ENCODE measurements at places on chromosomes 7 and 10. TPM values are rescaled to one million over a fixed set of nuclear protein-coding genes. Genes with fewer than 3 reads are reported as not detected.

- DNase-seq, result no peak
Observed at GRCh38 chr10:78545756-78546155, 512.1 kb downstream of the RPS24 start.

DNA sequence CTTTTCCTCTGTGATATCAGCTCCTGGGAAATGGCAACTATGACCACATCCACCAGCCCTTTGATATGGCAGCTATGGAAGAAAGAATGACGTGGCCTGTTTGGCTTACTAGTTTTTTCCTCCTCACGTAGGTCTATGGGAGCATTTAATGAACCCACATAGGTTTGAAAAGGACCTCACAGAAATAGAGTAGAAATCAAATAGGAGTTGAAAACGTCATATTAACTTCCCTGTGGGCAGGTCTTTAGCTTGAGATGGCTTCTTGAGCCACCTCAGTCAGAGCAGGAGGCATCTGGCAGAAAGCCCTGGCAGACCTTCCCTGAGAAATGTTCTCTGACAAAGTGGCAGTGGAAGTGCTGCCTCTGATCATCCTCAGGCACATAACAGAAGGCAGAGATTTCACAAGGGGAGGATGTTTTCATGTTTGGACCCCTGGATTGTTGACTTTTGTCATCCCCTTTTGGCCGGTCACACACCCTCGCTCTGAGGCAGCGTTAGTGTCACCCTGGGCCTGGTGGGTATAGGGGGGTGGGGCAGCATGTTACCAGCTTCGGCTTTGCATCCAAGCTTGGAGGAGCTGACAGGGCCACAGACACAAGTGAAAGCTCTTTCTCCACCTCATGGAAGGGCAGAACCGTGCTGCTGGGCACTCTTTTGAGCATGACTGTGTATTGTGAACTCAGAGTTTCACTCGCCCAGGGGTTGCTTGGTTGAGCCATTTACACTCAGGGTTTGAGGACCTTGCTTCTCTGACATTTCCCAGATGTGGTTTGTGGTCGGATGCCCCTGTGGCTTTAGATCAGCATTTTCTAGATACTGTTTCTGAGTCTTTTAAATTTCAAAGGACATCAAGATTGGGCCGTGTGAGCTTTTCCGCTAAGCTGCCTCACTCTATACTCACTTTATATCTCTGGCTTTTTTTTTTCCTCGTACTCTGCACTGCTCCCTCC is 184.2 kb downstream of the STK31 start:
- no peak for DNase-seq

Gene WDFY4
- 1.2 TPM for total RNA-seq

DNA sequence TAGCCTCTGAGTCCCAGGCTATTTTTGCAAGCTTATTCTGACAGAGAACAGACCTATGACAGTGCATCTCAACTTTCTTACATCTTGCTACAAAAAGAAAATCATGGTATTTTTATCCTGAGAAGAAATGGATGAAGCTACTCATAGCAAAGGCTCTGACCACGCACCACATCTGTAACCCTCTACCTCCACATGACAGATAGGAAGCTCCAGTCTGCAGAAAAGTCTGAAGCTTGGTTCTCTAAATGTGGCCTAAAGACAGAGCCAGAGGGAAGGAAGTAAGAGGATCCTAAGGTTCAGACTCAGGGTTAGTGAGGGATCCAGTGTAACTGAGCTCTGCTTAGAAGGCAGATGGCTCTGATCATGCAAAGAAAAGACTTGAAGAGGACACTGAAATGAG is 58.4 kb upstream of the ABCB5 start:
- DNase-seq, result no peak

- DNase-seq, result no peak
Observed at GRCh38 chr10:110530131-110530831, 32.6 kb downstream of the DUSP5 start.

DNA sequence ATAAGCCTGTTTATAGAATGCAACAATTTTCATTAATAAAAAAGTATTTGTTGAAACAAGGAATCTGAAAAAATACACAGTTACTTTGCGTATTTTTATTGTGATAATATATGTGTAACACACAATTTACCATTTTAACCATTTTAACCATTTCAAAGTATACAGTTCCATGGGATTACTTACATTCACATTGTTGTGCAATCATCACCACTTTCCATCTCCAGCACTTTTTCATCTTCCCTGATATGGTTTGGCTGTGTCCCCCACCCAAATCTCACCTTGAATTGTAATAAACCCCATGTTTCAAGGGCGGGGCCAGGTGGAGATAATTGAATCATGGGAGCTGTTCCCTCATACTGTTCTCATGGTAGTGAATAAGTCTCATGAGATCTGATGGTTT is 61.3 kb upstream of the GLCCI1 start:
- no peak for DNase-seq

GRCh38 chr10:87652261-87652660 is 7.4 kb upstream of the PAPSS2 start:
- no peak for DNase-seq

Gene WNT2
- 14.8 TPM for total RNA-seq

Gene AUTS2
- total RNA-seq, result 28.6 TPM

DNA sequence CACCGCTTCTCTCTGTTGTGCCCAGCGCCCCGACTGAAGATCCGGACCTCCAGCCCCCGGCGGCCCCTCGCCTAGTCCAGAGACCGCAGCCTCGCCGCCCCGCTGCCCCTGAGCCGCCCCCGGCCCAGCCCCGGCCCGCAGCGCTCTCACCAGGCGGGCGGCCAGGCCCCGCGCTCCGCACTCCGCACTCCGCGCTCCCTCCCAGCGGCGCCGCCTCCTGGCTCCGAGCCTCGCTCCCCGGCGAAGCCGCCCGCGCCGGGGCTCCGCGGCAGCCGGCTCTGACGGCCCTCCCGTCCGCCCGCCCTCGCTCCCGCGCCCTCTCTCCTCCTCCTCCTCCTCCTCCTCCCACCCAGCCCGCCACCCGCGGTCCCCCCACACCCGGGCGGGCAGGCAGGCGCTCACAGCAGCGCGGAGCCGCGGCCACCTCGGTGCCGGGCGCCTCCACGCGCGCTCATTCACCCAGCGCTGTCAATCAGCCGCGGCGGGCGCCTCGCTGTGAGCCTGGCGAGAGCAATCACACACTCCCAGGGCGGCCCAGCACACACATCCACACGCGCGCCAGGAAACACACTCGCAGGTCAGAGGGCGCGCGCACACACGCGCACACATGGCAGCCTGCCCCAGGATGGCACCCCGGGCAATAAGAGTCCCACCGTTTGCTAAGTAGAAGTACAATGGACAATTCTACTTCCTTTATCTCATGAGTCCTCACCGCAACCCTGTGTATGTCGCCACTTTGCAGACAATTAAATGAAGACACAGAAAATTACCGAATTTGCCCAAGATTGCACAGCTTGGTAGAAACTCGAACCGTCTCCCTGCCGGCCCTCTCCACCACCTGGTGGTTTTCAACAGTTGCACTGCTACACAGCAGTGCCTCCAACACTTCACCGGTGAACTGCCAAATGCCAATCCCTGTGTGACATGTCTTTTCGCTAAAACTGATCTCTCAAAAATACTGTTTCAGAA is at the start of gene PRRT4:
Gene PRRT4, minus strand, starts transcription at position 280 of the 969 bp plus-strand sequence.
- DNase-seq, result peak; percentile 55

Gene FOXI2
- 0.09 TPM for total RNA-seq

DNA sequence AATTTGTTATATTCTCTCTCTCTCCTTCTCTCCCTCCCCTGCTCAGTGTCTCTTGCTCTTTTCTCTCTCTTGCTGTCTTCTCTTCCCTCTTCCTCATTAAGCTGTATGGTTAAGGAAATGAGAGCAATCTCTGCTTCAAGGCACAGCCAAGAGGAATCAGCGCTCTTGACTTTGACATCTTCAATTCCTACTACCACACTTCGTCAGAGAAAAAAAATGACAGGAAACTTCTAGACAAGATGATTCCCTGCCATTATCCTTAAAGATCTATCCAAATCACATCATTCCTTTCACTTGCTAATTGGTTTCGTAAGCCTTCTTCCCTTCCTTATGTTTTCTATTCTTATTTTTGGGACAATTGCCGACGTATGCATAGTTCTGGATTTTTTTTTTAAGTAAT is 425.0 kb downstream of the KCNMA1 start:
- no peak for DNase-seq

DNA sequence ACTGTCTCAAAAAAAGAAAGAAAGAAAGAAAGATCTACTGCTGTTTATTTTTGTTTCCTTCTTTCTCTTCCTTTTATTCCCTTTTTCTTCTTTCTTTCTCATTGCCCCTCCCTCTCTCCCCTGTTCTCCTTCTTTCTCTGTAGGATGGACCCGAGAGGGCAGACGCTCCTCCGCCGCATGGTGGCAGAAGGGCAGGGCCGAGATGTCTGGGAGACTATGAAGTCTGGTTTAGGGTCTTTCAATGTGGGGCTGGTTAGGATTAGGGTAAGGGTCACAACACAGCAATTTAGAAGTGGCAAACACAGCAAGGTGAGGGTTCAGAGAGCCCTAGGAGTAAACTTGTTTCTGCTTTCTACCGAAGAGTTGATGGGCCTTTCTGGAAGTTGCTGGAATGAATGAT is 45.7 kb upstream of the RASGEF1A start:
- no peak for DNase-seq

Gene TRIM73
- 1.6 TPM for total RNA-seq

DNA sequence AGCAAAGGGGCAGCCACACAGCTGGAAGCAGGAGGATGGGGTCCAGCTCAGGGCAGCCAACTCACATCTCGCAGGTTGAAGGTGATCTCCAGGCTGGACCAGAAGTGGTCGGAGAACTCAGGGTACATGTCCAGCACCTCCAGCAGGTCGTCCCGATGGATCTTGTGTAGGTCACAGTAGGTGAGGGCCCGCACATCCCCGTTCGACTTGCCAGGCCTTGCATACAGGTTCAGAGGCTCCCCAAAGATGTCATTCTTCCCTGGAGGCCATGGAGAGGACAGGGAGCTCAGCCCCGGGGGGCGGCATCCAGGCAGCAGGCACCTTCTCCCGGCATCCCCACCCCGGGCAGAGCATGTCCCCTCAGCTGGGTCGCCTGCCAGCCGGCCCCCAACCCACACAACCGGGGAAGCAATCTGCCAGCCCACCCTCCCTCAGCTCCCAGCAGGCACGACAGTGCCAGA is 29.3 kb downstream of the KCNH2 start:
- no peak for DNase-seq

GRCh38 chr7:36895192-36895591 is 170.9 kb upstream of the AOAH start:
- no peak for DNase-seq

Gene C7orf57
- 0.09 TPM for total RNA-seq

Gene PTPN20
- total RNA-seq, result 0.53 TPM

GRCh38 chr10:80382989-80383388 is 25.4 kb upstream of the PRXL2A start:
- DNase-seq, result peak; percentile 58

Gene CPA2
- total RNA-seq, result 0.44 TPM

Gene EFCAB10
- total RNA-seq, result not detected

DNA sequence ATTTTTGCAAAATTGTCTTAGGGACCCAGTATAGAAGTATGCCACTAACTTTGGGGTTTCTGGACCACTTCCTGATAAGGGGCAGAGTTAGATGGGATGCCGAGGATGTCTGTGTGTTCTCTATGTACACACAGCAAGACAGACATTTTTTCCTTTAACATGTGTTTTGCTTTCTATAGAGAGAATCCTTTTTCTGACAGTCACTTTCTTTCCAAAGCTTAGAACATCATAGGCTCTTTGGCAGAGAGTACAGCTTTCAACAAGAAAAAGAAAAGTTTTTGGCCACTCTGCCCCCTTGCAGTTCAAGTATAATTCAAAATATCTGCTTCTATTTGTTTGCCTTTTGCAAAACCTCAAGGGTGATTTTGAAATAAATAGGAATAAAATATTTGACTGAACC is 44.1 kb downstream of the PAPSS2 start:
- peak; percentile 80 for DNase-seq

Gene AKR1B1
- 44.8 TPM for total RNA-seq

Data from muscle of leg (tissue), 16 donors.